Activated CD4-positive, CD25-positive, alpha-beta regulatory T cell (primary cell): ENCODE measurements at places on chromosomes 4 and X.

DNA sequence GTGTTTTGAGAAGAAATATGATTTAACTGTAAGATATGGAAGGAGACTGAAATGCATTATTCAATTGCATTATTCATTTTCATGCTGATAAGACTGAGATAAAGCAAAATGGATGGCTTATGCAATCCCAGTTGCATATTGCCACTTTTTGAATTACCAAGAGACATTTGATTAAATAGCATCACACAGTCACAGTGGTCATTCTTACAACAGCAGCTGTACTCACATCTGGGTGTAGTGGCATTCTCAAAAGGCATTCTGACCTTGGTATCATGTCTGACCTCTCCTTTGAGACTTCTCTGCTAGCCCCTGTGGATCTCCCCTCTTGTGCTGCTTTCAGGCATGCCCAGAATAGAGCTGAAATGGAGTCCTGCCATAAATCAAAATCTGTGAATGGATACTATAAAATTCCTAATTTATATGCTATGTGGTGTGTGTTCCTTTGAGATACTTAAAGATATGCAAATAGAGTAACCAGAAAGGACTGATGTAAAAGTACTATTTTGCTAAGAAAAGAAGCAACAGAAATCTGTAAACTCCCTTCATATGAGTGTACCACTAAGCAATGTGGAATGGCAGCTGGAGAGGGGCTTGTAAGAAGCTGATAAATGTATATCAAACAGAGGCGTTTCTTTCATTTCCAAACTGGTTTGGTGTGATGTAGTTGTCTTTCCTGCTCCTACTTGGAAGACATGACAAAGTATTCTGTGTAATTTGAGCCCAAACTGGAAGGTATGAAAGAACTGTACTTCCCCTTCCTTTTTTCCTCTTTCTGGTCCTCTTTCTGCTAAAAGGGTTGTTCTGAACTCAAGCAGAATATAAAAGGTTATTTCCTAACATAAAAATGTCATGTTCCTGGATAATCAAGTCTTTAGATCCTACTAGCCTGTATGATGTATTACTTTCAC lies 25.4 kb upstream of the METAP1 start:
- no peak for DNase-seq

- DNase-seq = no peak
Measured at GRCh38 chrX:150730719-150731118, 37.5 kb downstream of the MTMR1 start.

DNA sequence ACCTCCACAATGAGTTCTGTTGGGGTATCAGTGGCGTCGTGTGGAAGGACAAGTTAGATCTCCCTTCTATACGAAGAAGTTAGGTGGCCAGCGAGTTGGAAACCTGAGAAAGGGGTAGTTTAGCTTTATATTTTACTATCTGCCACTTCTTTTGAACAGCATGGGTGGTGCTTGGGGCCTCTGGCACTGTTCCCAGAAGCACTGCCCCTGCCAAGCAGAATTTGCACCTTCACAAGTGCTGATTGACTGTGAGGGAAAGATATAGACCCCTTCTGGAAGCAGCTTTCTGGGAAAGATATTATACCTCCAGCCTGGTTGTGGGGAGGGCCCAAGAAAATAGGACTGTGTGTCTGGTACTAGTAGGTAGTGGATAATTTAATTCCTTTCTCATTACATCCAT lies 246.9 kb downstream of the FBXO8 start:
- DNase-seq = no peak

DNA sequence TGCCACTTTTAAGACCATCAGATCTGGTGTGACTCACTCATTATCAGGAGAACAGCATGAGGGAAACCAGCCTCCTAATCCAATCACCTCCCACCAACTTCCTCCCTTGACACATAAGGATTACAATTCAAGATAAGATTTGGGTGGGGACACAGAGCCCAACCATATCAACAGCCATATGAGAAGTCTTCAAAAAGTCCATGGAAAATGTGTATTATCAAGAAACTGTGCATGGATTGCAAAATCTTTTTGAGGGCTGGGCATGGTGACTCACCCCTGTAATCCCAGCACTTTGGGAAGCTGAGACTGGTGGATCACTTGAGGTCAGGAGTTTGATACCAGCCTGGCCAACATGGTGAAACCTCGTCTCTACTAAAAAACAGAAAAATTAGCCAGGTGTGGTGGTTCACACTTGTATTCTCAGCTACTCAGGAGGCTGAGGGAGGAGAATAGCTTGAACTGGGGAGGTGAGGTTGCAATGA lies 17.8 kb upstream of the RPL39 start:
- DNase-seq = no peak

GRCh38 chrX:77899081-77899828 lies at the start of gene COX7B:
Gene COX7B (plus strand): TSS chrX:77899468. CDS start chrX:77899554, 86 bp downstream.
- peak; percentile 28 for DNase-seq

- no peak for DNase-seq
Measured at GRCh38 chr4:26048950-26049349, 134.9 kb downstream of the SMIM20 start.

GRCh38 chr4:44765116-44765515 lies 38.8 kb upstream of the GNPDA2 start:
- no peak for DNase-seq

- DNase-seq = no peak
Measured at GRCh38 chrX:150270622-150271021, 92.5 kb upstream of the MAMLD1 start.

GRCh38 chrX:107571296-107571998 lies 56.9 kb upstream of the PRPS1 start:
- no peak for DNase-seq

DNA sequence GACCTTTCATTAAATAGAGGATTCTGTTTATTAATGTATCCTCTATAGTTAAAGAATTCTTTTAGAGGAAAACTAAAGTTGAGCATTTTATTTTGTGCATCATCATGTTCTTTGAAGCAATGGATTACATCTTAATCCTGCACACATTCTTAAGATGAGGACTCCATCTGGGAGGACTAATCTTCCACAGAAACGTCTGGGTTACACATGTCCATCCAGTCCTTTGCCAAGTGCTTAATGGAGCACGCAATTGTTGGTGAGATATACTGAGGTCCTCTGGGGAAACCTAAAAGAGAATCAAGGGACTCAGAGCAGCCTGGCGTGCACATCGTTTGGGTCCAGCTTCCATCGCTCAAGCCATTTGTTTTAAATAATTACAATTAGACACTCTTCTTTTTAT lies 115.1 kb upstream of the SFRP2 start:
- no peak for DNase-seq

DNA sequence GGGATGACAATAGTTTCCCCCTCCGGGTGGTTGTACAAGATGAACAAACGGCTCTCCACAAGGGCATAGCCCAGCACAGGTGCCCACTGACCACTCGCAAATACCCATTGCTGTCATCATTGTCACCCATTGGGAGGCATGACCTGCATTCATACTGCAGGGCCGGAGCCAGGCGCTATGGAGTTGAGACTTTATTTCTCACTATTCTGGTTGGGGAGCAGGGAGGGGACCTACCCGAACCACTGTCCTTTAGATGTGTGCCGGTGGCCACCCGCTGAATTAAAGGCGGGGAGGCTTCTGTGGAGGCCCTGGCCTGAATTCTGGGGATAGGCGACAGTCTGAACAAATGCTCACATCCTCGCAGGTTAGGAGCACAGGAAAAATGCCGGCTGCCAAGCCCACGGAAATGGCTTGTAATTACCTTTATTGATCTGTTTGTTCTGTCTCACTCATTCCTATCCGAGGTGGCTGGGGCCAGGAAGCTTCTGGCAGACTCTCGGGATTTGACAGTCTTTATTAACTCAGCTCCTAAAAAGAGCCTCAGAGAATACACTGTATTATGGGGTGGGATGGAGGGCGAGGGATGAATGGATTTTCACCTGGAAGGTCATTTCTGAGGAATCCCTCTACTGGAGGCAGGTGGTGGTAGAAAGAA lies 125.1 kb upstream of the PSAPL1 start:
- DNase-seq = no peak

- DNase-seq = no peak
Measured at GRCh38 chrX:49039598-49040375, 3.4 kb downstream of the TFE3 start.

- no peak for DNase-seq
Measured at GRCh38 chr4:118749347-118749988, 64.3 kb downstream of the METTL14 start.

- no peak for DNase-seq
Measured at GRCh38 chr4:3525532-3526430, 6.4 kb downstream of the LRPAP1 start.

DNA sequence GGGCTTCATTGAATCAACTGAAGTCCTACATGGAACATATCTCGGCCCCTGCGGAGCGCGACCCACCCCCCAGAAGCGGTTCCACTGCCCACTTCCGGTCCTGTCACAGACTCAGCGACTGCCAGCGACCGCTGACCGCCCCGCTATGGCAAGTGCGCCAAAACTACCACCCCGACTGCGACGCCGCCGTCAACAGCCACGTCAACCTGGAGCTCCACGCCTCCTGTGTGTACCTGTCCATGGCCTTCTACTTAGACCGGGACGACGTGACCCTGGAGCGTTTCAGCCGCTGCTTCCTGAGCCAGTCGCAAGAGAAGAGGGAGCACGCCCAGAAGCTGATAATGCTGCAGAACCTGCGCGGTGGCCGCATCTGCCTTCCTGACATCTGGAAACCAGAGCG lies 14.8 kb upstream of the FAM47A start:
- no peak for DNase-seq

GRCh38 chr4:2647403-2648158 lies 108.6 kb downstream of the TNIP2 start:
- no peak for DNase-seq

DNA sequence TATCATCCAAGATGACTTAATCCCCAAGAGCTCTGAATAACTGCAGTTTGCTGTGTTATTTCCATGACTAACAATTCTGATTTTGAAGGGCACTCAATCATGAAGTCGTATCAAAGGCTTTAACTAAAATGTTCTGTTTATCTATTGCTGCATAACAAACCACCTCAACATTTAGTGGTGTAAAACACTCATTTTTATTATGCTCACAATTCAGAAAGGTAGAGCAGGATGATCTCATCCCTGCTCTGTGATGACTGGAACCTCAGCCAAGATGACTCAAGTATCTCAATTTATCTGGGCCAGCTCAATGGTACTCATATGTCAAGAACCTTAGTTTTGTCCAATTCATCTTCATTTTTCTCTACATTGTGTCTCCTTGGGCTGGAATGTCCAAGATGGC lies 451.1 kb downstream of the PPARGC1A start:
- no peak for DNase-seq

GRCh38 chrX:153862369-153863250 lies 23.4 kb downstream of the L1CAM start:
- no peak for DNase-seq

- no peak for DNase-seq
Measured at GRCh38 chr4:54558889-54559677, 98.7 kb upstream of the KIT start.

DNA sequence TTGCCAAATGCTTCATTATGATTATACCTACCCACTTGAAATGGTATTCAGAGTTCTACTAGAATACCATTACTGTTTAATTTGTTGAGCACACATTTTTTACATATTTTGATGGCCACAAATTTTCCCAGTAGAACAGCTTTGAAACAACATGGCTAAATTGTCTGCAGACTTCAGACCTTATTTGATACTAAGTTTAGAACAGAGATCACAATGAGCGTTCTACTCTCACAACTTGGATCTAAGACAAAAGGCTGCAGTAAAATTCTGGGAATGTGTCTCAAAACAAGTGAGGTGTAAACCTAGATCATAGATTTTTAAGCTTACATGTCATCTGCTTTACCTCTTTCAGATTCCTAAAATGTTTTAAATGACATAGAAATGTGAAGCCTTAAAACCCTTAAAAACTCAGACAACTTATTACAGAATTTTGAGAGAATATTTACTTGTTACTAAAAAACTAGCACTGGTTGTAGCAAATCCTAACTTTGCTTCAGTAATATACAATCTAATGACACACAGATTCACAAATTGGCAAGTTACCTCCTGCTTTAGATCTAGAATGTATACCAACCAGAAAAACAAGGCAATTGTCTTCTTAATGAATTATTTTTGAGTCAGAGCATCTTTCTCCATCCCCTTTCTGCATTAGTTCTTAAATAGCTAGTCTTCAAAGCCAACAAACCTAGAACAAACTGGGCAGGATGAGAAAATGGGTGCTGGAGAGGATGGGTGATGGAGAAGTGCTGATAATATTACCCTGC lies 243.3 kb downstream of the SLC7A11 start:
- no peak for DNase-seq

DNA sequence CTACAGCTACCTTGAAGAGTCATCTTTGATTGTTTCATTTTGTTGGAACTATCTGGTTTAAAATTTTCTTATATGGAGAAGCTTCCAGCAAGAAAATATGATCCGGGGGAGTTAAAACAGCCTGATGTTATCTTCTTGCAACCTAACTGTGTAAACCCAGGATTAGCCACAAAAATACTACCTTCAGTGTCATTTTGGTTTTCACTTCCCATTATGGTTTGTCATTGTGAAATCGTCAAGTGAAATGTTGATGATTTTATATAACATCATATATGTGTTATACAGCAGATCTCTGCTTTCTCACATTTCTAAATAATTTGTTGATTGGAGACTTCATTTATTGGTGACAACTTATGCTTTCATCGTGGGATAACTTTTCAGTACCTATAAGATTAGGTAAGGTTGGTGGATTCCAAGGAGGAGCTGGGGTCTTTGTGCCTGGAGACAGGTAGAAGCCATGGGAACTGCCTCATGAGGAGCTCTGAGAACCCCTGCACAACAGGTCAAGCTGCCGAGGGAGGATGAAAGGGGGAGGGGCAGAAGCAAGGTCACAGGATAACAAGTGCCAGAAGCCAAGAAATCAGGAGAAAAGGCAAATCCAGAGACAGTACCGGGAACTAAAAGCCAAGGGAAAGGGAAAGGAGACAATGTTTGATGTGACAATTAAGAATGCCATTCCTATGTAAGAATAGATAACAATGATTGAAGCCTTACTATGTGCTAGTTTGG lies 7.2 kb downstream of the ARHGAP24 start:
- no peak for DNase-seq

DNA sequence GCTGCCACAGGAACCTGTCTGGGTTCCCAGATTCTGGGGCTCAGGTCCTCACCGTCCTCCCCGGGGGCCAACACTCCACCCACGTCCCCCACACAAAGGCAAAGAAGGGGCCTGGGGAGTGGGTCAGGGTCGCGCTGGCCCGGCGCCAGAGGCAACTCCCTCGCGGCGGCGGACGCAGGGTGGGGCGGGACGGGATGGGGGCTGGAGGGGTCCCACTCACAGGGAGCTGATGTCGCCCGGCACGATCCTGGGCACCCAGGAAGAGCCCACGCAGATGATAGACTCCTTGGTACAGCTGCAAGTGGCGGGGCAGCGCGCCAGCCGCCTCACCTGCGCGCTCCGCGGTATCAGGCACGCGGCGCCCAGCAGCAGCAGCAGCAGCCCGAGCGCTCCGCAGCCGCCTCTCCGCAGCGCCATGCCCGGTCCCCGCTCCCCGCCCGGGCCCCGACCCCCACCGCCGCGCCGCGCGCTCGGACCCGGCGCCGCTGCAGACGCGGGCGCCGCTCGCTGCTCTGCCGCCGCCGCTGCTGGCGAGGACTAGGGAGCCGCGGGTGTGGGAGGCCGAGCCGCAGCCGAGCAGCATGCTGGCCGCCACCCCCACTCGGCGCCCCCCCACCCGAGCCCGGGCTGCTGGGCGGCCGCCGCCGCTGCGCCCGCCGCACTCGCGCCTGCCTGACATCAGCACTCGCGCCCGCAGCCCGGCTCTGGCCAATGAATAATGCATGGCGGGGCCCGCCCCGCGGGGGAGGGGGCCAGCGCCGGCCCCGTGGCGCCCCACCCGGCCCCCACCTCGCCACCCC lies at the start of gene LGI2:
LGI2 (minus strand) TSS at position 670 of the 800 bp plus-strand sequence; CDS start at position 417, 253 bp downstream.
- DNase-seq = no peak
